Thoracic aorta (tissue), 2 donors: ENCODE measurements at places on chromosomes 2 and 18. TPM values are rescaled to one million over a fixed set of nuclear protein-coding genes. Genes with fewer than 3 reads are reported as not detected.

The C1D gene
- 11.9 TPM for total RNA-seq

The DPYSL5 gene
- total RNA-seq: not detected

The UGT1A8 gene
- not detected for total RNA-seq

The TXNDC2 gene
- total RNA-seq: 8.8 TPM

The COLEC12 gene
- 19.3 TPM for total RNA-seq

The PROKR1 gene
- not detected for total RNA-seq

The GALNT13 gene
- 2.5 TPM for total RNA-seq

The VIL1 gene
- total RNA-seq: not detected

The TNFAIP6 gene
- total RNA-seq: 12.0 TPM

The RGPD4 gene
- total RNA-seq: not detected

The B4GALT6 gene
- total RNA-seq: 3.0 TPM

The GCG gene
- total RNA-seq: not detected

The TUBB8B gene
- total RNA-seq: not detected

The TACR1 gene
- 6.0 TPM for total RNA-seq

The STARD7 gene
- 68.1 TPM for total RNA-seq

DNA sequence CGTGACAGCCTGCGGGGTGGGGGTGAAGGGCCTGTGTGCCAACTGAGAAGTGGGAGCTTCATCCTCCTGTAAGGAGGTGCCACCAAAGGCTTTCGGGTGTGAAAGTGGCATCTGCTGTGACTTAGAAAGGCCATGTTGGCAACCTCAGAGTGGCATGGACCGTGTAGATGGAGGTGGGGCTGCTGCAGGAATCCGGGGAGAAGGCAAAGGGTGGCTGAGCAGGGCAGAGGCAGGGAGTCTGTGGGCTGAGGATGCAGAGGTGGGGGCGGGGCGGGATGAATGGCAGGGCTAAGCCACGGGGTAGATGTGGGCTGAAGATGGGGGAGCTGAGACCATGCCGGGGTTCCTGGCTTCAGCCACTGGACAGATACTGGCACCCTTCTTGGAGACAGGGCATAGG, 28.2 kb downstream of the TOGARAM2 start:
- no peak for DNase-seq

- DNase-seq: no peak
Observed at GRCh38 chr2:68388772-68389171, 23.7 kb downstream of the PLEK start.

DNA sequence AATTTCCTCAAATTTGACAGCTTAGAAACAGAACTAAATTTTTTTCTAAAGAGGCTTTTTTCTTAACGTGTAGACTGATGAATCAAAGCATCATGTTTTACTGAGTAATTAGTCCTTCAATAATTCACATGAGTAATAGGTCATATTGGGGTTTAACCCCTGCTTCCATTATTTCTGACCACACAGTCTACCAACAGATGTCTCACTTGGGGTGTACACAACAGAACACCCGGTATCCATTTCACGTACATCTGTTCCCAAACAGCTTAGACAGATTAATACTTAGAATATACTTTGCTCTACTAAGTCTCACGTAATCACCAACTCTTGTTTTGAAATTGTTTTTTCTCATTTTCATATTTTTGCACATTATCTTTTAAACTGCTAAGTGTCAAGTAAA, 14.8 kb downstream of the CERKL start:
- no peak for DNase-seq

- no peak for DNase-seq
Observed at GRCh38 chr2:219441451-219442255, 7.0 kb downstream of the SPEG start.

- DNase-seq: no peak
Observed at GRCh38 chr2:37555457-37555856, 116.0 kb downstream of the CDC42EP3 start.

DNA sequence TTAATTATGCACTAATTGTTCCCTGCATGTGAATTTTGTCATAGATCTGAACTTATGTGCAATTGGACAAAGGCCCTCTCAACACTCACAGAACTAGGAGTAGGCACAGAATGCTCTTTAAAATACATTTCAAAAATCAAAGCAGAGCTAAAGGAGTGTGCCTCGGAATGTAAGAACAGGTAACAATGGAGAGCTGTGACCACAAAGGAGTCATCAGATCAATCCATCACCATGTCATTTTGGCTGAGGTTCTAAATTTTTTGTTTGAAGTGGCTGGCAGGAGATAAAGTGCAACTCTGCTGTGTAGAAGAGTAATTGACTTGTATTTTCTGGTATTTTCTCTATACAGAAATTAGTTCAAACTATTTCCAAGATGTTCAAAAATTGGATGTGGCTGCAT, 155.4 kb downstream of the NRP2 start:
- DNase-seq: no peak

DNA sequence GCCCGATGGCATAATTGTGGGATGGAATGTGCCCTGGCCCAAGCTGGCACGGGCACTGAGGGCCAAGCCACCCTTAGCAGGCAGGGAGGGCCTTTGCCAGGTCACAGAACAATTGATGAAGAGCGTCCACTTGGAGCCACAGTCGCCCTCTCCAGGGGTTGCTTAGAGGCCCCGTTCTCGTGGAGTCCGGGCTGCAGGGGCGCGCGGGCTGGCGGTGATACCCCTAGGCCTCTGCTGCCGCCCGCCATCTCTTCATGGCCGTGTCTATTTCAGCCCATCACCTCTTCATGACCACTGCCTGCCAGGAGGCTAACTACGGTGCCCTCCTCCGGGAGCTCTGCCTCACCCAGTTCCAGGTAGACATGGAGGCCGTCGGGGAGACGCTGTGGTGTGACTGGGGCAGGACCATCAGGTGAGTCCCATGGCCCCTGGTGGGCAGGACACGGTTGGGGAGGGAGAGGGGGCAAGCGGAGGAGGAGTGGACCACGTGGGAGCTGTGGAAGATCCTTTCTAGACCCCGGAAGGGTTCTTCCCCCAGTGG, 17.6 kb downstream of the RAMP1 start:
- DNase-seq: no peak

DNA sequence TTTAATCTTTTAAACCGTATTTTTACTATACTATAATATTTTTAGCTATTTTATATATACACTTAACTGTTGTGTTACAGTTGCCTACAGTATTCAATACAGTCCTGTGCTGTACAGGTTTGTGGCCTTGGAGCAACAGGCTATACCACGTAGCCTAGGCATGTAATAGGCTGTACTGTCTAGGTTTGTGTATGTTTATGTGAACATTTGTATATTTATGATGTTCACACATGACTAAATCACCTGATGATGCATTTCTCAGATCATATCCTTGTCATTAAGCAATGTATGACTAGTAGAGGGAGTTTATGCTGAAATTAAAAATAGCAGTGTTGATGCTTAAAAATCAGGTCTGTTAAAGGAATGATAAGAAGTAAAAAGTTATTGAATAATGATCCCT, 92.3 kb upstream of the RANBP2 start:
- DNase-seq: no peak

DNA sequence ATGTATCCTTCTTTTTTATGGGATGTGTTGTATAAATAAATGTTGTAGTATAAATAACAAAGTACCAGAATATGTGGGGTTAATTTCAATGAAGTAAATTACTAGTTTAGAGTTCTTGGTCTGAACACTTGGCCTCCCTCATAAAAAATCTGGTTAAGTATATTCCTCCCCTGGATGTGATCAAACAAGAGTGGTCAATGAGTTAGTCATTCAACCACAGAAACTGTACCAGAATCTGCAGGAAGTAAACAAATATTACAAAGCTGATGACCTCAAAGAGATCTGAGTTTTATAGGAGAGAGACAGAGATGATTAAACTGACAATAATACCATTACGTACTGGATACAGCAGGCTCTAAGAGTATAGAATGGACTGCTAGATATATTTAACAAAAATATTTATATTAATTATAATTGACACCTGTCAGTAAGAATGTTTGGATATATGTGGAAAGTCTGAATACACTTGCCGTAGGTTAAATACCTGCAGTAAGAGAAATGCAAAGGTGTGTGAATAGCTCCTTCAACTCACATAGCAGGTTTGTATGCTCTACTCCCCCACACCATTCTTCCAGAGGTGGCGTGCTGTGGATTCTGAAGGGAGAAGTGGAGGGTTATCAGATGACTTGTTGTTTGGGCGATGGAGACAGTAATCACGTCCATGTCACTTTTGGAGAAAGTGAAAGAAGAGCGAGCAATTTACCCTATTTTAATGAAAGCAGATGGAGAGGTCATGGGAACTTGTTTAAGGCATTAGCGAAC, 108.3 kb upstream of the LRATD1 start:
- DNase-seq: no peak

GRCh38 chr2:69804416-69804815, 25.0 kb upstream of the GMCL1 start:
- no peak for DNase-seq

- DNase-seq: no peak
Observed at GRCh38 chr2:111634995-111635538, 248.9 kb downstream of the ANAPC1 start.

DNA sequence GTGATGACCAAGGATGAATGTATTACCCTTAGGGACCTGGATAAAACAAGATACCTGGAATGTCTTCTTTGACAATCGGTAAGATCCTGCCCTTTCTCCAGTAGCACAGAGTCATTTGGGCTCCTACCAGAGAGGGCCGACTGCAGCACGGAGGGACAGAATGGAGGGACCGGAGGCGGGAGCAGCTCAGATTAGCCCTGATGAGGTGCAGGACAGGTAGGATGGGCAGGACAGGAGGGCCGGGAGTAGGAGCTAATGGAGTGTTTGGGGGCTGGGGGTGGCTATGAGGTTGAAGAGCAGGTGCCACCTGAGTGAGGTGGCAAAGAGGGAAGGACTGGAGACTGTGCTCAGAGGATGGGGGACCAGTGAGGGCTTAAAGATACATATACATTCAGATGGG, 9.9 kb upstream of the PRELID3A start:
- no peak for DNase-seq

- DNase-seq: no peak
Observed at GRCh38 chr18:3321133-3321812, 59.3 kb downstream of the MYL12B start.

DNA sequence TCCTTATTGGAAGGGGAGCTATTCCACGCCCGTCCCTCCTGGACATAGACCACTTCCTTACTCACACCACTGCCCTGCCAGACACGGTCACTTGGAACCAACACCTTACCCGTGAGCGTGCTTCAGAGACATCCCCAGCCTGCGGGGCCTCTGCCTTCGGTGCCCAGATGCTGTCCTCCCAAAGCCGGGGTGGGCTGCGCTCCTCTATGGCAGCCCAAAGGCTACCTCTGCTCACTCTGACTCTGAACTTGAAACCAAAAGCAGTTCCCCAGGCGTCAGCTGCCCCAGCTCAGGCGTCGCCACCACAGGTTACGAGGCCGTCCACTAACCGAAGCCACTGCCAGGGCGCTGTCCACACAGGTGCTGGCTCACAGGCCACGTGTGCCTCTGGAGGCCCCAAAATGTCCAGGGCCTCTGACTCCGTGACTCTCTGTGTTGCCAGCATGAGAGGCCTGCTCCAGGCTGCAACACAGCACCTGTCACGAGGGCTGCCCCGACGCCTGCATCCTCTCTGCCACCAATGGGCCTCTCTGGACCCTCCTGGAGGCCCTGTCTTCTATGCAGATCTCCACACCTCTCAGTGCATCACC, 23.8 kb downstream of the HDAC4 start:
- no peak for DNase-seq

DNA sequence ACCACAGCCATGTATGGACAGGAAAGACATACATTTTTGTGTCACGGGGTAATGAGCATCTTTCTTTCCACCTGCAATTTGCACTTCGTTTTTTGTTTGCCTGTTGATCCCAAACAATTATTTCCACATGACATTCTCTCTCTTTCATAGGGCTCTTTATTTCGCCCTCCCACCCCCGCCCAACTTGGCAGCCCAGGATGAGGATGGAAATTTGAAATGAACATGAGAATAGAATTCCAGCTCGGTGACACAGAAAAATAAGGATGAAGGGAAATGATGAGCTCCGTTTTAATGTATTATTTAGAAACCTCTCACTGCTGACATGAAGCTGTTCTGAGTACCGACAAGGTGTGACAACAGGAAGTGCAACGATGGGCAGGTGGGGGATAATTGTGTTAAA, 443.3 kb downstream of the SOCS6 start:
- DNase-seq: no peak

GRCh38 chr2:234075947-234076346, 25.4 kb downstream of the SPP2 start:
- DNase-seq: no peak

DNA sequence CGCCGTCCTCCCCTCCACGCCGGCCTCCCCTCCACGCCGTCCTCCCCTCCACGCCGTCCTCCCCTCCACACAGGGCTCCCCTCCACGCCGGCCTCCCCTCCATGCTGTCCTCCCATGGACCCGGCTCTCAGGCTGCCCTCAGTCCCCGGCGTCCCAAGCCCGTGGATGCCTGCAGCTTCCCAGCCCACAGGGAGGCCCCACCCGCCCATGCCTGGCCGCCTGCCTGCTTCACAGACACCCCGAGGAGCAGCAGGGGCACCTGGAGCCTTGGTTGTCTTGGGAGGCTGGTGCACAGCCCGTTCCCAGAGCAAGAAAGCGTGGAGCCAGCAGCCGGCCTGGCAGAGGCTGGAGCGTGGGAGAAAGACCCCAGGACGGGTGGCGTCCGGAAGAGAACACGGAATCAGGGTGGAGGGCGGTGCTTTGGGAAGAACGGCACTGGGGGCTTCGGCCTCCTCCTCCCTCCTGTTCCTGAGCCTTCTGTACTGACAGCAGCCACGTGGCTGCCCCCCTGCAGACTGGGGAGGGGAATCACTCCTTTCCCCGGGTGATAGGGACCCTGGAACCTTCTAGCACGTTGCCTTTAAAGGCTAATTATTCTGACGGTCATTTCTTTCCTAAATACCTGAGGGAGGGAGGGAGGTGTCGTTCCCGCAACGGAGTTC, 26.2 kb upstream of the KCNG2 start:
- DNase-seq: no peak

DNA sequence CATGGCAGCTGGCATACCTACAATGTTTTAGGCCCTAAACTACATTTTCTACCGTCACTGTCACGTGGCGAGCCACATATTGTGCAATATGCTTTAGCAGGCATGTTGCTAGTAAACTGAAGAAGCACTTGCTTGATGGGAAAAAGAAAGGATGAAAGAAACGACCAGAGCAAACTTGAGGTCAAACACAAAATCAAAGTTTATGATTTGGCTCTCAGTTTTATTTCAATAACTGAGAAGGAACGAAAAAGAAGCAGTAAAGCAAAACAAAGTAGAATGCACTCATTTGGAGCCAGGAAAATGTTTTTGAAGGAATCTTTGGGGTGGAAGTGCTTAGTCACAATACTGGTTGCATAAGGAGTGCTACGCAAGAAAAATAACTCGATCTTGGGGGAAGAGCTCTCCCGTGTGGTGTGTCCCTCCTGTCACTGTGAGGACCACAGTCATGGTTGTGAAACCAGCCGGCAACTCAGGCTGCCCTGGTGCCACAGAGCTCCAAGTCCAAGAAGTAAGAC, 349.8 kb downstream of the RBM43 start:
- DNase-seq: no peak

- no peak for DNase-seq
Observed at GRCh38 chr2:224753743-224754540, 37.8 kb upstream of the CCDC195 start.
